ENCODE measurements at places on chromosomes 16 and 17.

DNA sequence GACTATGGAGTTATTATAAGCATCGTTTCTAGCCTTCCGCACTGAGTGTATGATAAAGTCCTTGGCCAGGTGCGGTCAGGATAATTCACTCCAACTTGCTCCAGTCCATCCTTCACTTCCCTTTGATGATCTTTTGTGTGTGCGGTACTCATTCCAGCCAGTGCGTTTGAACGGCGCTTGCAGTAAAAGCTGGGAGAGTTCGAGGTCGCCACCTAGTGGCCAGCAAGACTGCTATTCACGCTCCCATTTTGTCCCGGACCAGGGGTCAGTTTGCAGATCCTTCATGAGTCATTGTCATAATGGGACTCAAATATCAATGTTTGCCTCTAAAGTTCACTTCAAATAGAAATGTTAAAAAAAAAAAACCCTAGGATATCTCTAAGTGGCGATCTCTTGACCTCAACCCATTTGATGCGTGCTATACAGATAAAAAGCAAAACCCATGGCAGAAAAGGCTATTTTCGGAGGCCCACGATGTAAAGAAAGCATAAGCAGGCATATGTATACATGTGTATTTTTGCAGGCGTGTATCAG lies 417.1 kb downstream of the TMEM114 start:
- peak; percentile 43 for DNase-seq

- DNase-seq: no peak
Observed at GRCh38 chr16:88951989-88952388, 25.0 kb downstream of the CBFA2T3 start.

GRCh38 chr16:81277541-81278080 lies 37.2 kb upstream of the GAN start:
- no peak for DNase-seq

DNA sequence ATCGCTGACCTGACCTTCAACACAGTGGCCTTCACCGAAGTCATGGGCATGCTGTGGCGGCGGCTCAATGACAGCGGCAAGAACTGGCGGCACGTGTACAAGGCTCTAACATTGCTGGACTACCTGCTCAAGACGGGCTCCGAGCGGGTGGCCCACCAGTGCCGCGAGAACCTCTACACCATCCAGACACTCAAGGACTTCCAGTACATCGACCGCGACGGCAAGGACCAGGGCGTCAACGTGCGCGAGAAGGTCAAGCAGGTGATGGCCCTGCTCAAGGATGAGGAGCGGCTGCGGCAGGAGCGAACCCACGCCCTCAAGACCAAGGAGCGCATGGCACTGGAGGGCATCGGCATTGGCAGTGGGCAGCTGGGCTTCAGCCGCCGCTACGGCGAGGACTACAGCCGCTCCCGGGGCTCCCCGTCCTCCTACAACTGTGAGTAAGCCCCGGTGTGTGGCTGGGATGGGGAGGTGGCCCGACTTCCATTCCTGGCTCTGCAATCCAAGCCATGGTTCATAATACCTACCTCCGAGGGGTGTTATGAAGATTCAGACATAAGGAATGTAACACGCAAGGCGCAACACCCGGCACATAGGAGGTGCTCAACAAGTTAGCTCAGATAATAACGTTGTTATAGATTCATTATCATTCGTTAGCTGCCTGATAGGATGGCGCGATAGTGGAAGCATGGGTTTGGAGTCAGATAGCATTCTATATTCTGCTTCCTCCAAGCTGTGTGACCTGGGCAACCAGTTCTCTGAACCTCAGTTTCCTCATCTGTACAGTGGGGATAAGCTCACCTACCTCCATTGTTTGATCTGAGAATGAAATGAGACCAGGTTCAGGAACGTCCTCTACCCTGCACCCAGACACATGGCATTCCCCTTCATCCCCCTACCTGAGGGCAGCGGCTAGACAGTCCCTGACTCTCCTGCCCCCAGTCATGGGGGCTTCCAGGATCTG lies 4.4 kb downstream of the EPN3 start:
- no peak for DNase-seq

- no peak for DNase-seq
Observed at GRCh38 chr17:57405491-57406072, 149.3 kb downstream of the MSI2 start.

- DNase-seq: no peak
Observed at GRCh38 chr16:77780378-77780837, 8.0 kb upstream of the VAT1L start.

- peak; percentile 43 for DNase-seq
Observed at GRCh38 chr17:39767147-39767546, 29.4 kb downstream of the GRB7 start.

DNA sequence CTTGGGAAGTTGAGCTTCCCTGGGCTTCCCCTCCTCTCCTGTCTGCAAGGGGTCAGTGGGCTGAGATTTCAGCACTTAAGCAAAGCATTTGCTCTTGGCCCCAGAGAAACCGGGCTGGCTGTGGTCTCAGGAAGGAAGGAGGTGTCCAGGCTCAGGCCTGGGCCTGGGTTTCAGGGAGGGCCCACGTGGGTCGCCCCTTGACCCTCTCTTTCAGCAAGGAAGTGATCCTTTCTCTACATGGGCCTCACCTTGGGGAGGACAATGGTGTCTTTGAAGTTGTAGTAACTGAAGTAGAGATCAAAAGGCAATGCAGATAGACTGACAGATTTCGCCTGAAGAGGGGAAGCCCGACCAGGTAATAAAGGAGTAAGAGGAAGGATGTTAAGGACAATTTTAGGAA lies 2.7 kb downstream of the NOD2 start:
- no peak for DNase-seq
